ENCODE measurements at places on chromosomes 2 and 18.

DNA sequence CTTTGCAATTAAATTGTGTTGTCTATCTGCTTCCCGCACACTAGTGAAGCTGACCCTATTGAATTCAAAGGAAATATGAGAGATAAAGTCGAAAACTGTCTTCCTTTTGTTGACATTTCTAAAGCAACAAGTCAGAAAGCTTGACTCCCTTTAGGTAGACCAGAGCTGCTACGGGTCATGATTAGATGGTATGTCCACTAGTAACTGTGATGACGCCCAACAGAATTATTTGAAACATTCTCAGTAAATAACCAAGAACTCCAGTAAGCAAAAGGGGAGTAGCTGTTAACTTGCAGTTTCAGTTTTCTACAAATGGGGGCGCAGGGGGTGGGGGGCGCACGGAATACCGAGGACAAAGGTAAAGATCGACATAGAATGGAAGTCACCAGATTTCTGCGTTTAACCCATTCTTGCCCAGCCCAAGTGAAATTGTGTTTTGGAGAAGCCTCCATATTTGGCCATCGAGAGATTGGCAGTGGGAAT, 56.4 kb downstream of the CRIM1 start:
- DNase-seq = no peak

- no peak for DNase-seq
Observed at GRCh38 chr2:119436993-119437772, 5.5 kb downstream of the TMEM37 start.

DNA sequence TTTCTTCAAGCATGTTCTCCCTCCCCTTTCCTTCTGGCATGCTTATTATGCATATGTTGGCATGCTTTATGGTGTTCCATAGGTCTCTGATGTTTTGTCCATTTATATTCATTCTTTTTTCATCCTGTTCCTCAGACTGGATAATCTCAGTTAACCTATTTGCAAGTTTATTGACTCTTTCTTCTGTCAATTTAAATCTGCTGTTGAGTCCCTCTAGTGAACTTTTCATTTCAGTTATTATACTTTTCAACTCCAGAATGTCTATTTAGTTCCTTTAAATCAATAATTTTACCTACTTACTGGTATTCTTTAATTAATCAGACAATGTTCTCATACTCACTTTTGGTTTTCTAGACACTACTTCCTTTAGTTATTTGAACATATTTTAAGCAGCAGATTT, 101.2 kb downstream of the GALNT14 start:
- no peak for DNase-seq

DNA sequence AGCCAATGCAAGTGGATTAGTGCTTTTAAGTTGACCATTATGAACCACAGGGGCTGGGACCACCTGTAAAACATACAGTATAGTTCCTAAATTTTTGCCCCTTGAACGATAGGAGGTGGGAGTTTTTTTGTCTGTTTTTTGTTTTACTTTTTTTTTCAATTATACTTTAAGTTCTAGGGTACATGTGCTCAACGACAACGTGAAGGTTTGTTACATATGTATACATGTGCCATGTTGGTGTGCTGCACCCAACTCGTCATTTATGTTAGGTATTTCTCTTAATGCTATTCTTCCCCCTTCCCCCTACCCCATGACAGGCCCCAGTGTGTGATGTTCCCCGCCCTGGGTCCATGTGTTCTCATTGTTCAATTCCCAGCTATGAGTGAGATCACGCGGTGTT, 1797.9 kb upstream of the PIK3C3 start:
- no peak for DNase-seq

GRCh38 chr2:181105562-181105961, 125.2 kb downstream of the UBE2E3 start:
- DNase-seq = no peak

DNA sequence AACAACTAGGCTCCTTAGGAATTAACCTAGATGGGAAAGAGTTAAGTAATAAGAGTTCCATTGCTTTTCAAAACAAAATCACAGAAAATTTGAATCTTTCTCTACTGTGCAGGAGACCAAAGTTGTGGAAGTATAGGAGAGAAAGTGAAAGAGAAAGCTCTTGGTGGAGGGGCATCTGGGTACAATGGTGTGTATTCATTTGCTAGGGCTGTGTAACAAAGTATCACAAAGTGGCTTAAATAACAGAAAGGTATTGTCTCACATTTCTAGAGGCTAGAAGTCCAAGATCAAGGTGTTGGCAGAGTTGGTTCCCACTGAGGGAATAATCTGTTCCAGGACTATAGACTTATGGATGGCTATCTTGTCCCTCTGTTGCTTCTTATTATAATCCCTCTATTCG, 50.5 kb upstream of the GORASP2 start:
- DNase-seq = no peak

DNA sequence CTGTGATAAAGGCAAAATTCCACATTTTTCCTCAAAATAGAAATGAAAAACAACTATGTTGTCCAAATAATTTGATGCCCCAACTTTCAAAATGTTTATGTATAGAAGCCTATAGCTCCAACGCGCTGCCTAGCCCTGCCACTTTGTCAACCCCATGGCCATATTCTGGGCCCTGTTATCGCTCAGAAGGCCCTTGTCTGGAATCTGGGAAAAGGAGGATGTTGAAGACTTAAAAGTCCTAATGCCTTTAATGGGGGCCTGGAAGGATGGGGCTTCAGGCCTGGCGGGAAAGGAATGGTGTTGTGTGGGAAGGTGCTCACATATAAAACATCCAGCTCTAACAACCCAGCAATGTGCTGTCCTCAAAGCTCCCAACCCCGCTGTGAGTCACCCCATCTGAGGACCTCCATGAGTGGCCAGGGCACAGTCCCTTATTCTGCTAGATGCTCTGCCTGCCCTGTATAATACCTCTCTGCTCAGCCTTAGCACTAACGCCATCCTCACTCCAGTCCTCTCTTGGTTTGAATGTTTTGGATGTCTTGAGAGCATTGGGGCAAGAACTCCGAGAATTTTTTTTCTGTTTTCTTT, 86.0 kb downstream of the ACSL3 start:
- no peak for DNase-seq

DNA sequence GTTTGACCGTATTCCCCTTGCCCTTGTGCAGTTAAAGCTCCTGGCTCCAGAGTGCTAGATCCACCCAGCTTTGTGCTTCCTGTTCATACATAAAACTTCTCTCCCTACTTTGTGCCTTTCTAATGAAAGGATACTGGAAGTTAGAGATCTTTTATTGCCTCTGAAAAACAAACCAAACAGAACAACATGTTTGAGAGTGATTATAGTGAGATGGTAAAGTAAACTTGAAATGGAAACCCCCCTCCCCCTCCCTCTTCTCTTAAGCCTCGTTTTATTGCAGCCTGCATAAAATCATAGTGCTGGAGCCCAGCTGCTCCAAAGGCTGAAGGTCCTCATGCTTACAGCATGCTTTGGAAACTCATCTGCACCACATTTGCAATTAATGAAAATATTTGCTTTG, 125.1 kb downstream of the TANC1 start:
- DNase-seq = no peak

GRCh38 chr2:210198326-210198725, 26.9 kb downstream of the ACADL start:
- DNase-seq = no peak

DNA sequence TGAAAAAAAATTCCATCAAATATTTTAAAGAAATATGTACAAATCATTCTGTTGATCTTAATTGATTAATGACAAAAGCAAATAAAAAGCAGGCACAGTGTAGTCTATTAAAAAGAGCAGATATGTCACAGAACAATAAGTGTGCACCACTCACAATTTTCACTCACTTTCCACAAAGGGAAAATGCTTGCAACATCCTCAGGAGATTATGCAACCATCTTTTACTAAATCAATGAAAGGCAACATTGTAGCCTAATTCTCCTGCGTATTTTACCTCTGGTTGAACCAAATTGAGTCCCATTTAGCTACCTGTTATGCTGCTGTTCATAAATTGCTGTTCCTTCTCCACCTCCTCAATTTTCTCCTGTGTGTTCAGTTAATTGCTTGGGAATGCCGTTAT, 1346.8 kb upstream of the PIK3C3 start:
- DNase-seq = no peak

- DNase-seq = no peak
Observed at GRCh38 chr2:120669121-120669952, 66.3 kb upstream of the GLI2 start.

- DNase-seq = no peak
Observed at GRCh38 chr18:79643054-79643984, 36.3 kb upstream of the CTDP1 start.

DNA sequence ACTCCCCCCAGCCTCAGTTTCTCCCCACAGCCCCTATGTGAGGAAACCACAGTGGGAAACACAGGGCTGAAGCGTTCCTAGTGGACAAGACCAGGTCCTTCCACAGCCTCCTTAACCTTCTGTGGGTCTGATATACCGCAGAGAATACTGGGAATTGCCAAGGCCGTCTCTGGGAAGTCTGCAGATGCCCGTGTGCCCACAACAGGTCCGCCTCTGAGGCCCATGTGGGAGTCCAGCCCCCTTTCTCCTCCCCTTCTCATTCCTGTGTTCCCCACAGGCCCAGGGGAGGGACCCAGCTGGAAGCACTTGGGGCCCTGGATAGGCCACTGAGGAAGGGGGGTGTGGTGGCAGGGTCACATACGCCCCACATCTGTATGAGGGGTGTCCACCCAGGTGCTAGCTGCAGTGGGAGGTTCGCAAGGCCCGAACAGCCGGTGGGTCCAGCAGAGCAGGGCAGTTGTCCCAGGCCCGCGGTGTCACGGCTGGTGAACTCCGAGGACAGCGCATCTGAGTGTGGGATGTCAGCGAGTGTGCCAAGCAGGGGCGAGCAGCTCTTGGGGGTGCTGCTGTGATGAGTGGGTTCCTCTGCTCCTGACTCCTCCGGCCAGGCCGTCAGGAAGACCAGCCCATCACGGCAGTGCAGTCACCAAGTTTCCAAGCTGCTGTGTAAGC, 2.4 kb upstream of the KCNIP3 start:
- DNase-seq = no peak

DNA sequence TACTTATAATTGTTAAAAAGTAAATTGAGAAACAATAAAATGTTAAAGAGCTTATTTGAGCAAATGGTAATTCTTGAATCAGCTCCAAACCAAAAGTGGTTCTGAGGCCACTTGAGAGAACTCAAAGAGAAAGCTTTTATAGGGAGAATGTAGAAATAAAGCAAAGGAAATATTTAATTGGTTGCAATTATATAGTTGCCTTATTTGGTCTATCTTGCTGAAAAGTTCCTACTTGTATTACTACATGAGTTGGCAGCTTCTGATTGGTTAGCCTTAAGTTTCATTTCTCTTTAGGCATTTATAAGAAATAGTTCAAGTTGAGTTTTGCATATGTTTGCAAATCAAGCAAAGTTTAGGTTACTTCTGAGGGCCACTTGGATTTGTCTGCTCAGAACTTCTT, 38.1 kb downstream of the SCN2A start:
- no peak for DNase-seq

- DNase-seq = no peak
Observed at GRCh38 chr2:101692041-101692440, 5.5 kb upstream of the MAP4K4 start.

GRCh38 chr2:72111061-72111460, 36.6 kb downstream of the CYP26B1 start:
- DNase-seq = no peak

- no peak for DNase-seq
Observed at GRCh38 chr2:62486439-62486765, 19.6 kb downstream of the TMEM17 start.

DNA sequence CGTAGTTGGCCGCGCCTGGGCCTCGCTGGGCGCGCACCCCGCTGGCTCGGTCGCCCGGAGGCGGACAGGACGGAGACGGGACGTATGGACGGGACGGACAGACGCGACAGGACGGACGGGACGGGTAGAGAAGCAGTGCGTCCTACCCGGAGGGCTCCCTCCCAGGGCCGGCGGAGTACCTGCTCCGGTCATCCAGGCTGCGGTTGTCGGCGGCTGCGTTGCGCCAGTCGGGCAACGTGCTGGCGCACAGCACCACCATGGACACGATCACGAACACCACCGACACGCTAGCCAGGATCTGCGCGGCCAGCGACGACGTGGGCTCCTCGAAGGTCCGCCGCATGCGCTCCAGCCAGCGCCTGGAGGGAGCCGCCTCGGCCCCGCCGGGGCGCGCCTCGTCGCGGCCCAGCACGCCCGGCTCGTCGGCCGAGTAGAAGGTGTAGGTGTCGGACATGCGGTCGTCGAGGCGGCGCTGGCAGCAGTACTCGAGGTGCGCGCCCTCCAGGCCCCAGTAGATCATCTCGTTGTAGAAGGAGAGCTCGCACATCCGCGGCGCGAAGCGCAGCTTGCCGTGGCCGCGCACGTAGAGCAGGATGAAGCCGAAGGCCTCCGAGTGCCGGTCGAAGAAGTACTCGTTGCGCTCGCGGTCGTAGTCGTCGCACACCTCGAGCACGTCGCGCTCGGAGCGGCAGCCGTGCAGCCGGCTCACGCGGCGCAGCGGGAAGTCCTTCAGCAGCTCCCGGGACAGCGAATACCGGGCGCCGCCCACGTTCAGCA, 903 bp downstream of the KCNG3 start:
- DNase-seq = no peak

DNA sequence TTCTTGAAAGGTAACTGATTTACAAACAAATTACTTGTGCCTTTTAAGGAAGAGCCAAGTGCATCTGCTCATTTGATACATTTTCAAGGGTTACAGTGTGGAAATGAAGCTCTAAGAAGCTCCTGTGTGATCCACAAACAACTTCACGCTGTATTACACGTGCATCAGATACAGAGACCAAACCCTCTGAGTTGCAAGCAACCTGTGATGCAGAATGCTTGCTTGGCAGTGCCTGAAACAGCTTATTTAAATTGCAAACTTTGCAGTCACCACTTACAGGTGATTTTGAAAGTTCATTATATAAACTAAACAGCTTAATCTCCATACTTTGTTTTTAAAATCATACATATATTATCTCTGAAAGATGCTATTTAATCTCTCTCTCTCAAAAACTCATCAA, 50.1 kb downstream of the ZEB2 start:
- DNase-seq = no peak

DNA sequence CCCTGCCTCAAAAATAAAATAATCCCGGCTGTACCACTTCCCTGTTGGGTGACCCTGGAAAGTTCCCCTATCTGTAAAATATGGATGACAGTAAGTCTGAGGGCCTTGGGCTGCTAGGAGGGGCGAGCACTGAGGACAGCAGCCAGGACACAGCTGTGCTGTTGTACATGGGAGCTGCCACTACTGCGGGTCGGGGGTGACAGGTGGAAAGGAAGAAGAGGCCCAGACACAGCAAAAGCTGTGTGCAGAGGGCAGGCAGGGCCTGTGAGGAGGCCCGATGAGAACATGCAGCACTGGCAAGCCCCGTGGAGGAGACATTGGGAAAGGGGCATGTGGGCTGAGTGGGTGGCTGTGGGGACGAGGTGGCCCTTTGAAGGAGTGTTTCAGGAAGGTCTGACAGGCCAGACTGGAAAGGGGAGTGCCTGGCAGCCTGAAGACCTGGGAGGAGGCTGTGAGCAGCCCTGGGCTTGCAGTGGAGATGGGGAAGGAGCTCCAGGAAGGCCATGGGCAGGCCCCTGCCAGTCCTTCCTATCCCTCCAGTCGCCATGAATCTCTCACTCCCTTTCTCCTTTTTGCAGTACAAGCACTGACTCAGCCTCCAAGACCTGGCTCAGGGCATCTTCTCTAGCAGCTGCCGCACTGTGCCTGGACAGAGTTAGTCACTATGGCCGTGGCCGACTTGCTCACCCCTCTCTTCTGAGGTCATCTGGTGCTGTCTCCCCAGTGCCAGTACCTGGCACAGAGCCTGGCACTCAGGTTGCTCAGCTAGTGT, 28.9 kb upstream of the SEMA4C start:
- DNase-seq = no peak

- DNase-seq = no peak
Observed at GRCh38 chr2:28398101-28398834, 5.6 kb downstream of the FOSL2 start.
